ENCODE measurements at places on chromosomes 13 and 19.

DNA sequence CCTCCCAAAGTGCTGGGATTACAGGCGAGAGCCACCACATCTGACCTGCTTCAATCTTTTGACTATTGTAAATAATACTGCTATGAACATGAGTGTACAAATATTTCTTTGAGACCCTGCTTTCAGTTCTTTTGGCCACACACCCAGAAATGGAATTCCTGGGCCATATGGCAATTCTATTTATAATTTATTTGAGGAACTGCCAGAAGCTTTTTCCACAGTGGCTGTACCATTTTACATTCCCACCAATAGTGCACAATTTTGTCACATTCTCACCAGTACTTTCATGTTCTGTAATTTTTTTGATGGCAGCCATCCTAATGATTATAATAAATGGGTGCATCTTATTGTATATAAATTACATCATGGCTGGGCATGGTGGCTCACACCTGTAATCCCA lies 13.7 kb upstream of the FCER2 start:
- DNase-seq: no peak

DNA sequence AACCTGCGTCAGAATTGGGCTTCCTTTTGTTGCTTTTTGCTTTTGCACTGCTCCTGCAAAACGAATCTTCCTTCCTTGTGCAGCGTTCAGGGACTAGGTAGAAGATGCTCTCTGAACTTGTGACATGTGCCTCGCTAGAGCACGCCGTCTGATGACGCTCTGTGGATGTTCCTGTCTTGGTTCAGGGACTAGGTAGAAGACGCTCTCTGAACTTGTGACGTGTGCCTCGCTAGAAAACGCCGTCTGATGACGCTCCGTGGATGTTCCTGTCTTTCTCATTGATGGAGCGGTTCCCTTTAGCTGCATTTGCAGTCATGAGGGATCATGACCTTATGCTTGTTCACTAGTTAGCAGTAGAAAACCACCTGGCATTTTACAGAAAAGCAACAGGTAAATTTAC lies 154.0 kb downstream of the SOX1 start:
- DNase-seq: no peak

- no peak for DNase-seq
Measured at GRCh38 chr13:30234619-30235162, 72.7 kb downstream of the KATNAL1 start.

- DNase-seq: no peak
Measured at GRCh38 chr13:37488726-37489125, 109.8 kb downstream of the POSTN start.

DNA sequence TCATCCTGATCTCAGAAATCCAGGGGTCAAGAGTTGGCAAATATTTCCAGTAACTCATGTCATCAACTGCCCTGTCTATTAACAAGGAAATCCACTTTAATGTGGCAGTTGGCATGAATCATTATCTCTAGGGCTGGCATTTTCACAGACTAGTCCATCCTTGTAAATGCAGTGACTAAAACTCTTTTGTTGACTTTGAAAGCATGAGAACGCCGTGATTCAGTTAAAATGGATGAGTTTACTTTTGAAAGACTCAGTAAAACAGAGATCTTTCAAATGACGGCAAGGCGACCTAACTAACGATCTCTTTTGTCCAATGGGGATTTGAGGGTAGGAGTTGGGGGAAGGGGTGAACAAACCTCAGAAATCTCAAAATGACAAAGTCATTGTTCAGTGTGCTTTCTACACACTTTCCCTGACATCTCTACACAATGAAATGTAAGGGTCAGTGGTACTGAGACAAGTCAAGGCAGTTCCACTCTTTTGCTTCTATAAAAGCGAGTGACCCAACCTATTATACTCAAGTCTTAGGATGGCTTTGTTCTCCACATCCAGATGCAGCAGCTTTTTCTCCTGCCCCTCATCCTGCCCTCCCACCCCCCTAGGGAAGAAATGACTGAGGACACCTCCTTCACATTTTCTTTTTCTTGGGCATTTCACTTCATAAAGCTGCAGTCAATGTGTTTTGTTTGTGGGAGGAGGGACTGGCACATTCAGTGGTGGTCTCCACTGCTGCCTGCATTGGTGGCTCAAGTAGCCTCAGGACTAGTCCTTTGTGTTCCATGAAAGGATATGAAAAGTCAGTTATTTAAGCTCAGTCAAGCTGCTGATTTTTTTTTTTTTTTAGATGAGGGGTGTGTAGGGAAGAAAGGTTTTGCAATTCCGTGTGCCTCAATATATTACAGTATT lies 200.5 kb downstream of the ABCC4 start:
- DNase-seq: no peak

- DNase-seq: no peak
Measured at GRCh38 chr13:30874561-30874960, 31.5 kb upstream of the MEDAG start.

GRCh38 chr19:50777830-50778303 lies 7.6 kb downstream of the GPR32 start:
- no peak for DNase-seq

DNA sequence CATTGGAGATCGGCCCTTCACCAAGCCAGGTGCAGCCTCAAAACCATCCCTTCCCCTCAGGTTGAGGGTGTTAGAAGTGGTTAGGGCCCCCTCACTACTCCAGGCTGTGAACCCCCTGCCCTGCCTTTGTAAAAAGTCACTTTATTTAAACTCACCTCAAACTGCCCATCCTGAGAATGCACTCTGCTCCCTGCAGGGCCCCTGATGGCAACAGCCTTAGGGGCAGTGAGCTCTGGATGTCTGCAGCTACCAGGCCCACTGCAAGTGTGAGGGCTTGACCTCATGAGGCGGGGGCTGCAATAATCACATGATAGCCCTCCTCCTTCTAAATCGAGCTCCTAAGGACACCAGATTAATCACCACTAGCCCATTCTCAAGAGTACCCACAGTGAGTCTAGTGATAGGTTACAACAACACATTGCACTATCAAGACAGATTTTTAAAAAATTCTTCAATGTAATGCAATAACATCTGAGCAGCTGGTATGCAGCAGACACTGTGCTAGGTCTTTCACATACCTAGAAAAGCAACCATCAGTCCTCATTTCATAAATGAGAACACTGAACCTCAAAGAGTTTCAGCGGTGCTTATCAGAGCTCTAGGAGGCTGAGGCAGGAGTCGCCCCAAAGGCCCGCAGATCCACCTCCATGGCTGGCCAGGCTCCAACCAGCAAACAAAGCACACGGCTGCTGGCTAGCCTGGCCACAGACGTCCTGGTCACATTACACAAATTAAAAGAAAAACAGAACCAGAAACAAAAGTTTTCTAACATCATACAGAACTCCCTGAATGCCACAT lies 26.0 kb downstream of the SLC7A1 start:
- no peak for DNase-seq

- DNase-seq: no peak
Measured at GRCh38 chr13:37109051-37109678, 3.7 kb upstream of the CSNK1A1L start.

GRCh38 chr13:73250061-73250460 lies 191.3 kb downstream of the KLF5 start:
- no peak for DNase-seq

DNA sequence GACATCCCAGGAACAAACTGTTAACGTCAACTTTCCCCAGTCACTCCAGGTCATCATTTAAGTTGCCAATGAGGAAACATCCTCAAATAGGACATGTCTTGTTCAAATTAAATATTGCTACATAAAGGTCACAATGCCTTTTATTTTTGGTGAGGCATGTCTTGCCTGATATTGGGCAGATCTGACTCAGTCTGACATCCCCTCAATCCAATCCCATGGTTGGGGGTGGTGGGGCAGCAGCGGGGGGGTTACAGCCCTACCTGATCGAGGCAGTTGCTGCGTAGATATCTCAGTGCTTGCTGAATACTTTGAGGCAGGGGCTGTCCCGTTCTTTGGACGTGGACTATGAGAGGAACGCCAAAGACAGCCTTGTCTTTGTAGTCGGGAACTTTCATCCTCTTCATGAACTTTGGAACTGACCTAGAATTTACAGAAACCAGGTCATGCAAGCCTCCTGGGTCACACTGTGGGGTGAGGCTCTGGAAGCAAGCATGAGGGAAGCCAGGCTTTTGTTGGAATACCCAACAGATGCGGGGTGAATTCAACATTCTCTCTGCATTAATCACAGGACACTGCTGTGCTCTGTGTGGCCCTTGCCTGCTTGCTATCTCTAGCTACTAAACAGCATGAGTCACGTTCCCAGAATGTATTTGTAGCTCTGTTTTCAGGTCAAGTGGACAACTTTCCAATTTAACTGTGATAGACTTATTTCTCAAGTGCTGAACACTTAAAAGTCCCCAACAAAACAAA lies 109.8 kb downstream of the KL start:
- DNase-seq: no peak

- DNase-seq: no peak
Measured at GRCh38 chr19:31518216-31519020, 169.2 kb upstream of the TSHZ3 start.

GRCh38 chr19:54662730-54663129 lies at the start of gene LILRB4:
LILRB4 (plus strand) TSS chr19:54662985; CDS start chr19:54663034, 49 bp downstream.
- peak; percentile 63 for DNase-seq

GRCh38 chr19:13228561-13228960 lies 78.3 kb downstream of the IER2 start:
- no peak for DNase-seq

DNA sequence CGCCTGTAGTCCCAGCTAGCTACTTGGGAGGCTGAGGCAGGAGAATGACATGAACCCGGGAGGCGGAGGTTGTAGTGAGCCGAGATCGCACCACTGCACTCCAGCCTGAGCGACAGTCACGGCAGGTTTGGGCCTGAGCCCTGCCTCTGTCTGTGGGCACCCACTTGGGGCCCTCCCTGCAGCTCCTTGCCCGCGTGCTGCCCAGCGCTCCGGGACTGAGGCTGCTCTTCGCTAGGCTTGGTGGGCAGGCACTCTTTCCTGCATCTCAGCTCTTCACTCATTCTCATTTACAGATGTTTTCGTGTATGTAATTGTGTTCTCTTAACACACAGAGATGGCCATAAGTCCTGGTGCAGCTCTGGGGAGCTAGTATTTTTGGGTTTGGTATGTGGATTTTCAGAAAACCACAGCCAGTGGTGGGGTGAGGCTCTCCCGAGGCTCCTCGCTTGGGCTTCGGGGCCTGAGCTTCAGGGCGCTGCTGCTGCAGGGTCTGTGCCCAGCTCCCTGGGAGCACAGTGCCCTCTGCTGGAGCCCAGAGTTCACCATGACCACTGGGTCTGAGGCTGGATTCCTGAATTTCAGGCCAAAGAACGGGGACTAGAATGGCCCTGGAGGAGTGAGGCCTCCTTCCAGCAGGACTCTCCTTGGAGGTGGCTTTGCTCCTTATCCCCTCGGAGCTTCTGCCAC lies 15.2 kb downstream of the UPF1 start:
- DNase-seq: no peak

DNA sequence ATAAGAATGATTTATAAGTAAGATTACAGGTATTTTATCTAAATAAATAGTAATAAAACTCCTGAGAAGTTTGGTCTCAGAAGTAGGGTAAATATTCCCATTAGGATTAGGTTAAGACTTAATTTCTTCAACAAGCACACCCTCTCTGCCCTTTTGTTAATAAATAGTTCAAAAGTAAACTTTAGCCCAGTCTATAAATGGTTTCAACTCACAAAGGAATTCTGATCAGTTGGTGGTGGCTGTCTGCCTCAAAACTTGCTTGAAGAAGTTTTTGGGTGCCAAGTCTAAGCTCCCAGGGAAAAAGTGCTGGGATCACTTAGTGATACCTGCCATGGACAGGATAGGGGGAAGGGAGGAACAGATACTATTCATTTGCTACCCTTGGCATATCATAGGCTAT lies 22.9 kb downstream of the MBNL2 start:
- DNase-seq: no peak

DNA sequence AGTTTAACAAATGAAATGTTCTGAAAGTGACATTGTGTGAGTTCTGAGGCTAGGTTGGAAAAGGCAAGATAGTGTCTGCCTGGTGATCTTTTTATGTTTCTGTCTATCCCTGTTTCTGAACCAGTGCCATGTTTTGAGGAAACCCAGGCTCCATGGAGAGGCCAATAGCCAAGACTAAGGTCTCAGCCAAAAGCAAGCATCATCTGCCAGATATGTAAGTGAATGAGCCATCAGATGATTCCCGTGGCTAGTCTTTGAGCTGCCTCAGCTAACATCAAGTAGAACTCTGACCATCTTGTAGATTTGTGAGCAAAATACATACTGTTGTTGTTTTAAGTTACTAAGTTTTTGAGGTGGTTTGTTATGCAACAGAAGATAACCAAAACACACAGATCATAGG lies 19.6 kb upstream of the CCNA1 start:
- DNase-seq: no peak

GRCh38 chr13:37602733-37603381 lies 4.3 kb upstream of the POSTN start:
- DNase-seq: no peak

GRCh38 chr19:49333811-49334288 lies 1.4 kb upstream of the CD37 start:
- DNase-seq: peak; percentile 40

- no peak for DNase-seq
Measured at GRCh38 chr13:30802501-30802900, 67.2 kb downstream of the ALOX5AP start.

DNA sequence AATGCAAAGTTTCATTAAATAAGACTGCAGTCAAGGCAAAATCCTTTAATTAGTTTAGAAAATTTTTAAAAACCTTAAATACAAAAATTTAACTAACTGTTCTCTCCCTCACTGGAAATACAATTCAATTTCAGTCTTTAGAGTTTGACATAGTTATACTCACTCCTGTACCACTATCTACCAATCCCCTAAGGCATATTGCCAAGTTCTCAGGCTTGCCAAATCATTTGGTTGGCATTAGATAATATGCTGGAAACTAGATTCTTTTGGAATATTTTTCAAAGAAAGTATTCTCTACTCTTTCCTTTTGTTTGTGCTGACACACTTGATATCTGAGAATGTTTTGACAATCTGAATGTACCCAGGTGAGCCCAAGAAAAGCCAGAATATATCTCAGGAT lies 77.2 kb downstream of the TSC22D1 start:
- DNase-seq: no peak

- no peak for DNase-seq
Measured at GRCh38 chr19:57192077-57192420, 749 bp downstream of the ZNF264 start.

DNA sequence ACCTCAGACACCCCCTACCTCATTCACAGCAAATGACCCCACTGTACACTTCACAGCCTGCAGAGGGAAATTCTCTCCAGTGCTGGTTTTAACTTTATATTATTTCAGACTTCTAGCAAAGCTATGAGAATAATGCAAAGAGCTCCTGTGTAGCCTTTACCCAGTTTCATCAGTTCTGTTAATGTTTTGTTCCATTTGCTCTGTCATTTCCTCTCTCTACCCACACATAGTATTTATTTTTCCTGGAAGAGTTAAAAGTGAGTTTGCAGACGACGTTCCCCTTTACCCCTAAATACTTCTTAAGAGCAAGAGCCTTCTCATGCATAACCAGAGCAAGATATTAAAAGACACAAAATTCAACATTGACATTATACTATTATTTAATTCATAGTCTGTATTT lies 49.9 kb upstream of the ADGRE1 start:
- no peak for DNase-seq

Measured in HL-60 (cell line).